ENCODE measurements at places on chromosomes 6 and 20.
A peak's percentile ranks its signal among the peaks of the same experiment; 100 is the strongest.

DNA sequence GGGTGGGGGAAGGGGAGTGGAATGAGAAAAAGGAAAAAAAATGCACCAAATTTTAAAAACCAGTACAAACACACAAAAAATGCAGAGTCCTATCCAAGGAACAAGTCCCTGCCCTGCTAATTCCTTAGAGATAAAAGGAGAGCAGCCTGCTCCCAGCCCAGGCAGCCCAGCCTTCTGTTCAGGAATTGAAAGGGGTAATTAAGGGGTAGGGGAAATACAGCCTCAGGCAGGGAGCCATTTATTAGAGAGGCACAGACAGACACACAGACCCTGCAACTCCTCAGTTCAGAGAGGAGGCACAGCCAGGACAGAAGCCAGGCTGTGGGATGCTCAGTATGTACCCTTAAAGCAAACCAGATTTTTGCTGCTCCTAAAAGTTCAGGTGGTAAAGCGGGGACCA is 137.2 kb downstream of the EYA2 start:
- no peak for DNase-seq

- DNase-seq = peak; percentile 89
Observed at GRCh38 chr20:64161356-64162238, 2.7 kb upstream of the MYT1 start.

DNA sequence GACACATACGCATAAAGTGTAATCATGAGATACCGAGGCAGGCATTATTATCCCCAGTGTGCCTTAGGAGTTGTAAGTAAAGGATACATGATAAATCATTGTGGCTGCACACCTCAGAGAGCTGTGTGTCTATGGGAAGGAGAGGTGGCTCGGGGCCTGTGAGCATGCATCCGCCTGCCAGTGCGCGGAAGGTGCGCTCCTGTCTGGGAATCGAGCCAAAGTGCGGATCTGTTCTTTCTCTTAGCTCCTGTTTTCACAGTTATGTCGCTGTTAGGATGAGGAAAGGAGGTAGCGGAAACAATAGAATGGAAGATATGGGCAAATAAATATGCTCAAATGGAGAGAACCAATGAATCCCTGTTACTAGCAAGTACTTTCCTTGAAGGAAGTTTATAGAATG is 98.0 kb downstream of the ANKRD6 start:
- DNase-seq = no peak

DNA sequence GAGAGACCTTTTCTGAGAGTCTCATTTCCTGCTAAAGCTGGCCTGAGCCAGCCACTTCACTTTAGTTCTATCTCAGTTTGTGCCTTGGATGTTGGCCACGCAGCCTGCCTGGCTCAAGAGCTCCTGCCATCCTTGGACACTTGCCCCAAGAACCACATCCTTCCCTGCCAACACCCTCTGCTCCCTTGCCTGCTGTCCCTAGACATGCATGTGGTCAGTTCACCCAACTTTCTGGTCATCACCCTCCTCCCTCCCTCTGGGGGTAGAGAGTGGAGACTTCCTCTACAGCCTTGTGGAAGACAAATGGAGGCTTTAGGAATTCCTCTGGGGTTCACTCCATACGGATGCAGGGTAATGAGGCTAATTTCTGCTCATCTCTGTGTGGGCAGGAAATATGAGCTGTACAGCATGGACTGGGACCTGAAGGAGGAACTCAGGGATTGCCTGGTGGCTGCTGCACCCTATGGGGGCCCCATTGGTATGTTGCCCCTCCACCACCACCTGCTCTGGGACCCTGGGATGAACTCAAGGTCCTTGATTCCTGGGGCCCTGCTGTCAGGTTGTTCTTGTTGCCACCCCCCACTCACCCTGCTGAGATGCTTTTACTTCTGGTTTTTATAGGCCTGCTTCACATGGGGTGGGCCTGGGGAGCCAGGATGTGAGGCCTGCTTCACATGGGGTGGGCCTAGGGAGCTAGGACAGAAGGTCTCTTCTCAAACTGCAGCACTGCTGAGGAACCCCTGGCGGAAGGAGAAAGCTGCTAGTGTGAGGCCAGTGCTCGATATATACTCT is 13.8 kb upstream of the PTPRA start:
- no peak for DNase-seq

- DNase-seq = no peak
Observed at GRCh38 chr6:84767526-84768201, 3.3 kb upstream of the TBX18 start.

DNA sequence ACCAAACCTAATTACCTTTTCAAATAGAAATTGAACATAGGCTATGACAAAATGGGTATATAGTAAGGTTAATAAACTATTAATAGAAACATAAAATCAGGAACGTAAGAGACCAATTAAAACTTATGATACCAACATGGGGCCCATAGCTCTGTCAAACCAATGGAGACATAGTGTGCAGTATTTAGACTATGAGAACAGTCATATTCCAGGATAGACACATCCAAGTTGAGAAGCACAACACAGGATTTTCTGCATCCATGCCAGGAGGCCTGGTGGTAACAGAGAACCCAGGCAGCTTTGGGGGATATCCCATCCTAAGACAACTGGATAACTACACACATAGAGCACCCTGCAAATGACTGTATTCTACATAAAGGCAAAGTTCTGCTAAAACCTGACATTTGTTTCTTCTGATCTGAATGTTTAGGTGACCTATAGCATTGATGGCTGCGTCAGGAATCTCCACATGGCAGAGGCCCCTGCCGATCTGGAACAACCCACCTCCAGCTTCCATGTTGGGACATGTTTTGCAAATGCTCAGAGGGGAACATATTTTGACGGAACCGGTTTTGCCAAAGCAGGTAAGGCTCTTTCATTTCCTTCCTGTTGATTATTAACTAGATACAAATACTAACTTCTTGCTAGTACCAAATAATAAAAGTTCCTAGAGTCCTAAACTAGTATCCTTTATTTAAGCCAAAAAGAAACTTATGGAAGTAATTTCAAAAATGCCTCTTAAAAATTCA is 202.7 kb downstream of the ARHGAP18 start:
- no peak for DNase-seq

DNA sequence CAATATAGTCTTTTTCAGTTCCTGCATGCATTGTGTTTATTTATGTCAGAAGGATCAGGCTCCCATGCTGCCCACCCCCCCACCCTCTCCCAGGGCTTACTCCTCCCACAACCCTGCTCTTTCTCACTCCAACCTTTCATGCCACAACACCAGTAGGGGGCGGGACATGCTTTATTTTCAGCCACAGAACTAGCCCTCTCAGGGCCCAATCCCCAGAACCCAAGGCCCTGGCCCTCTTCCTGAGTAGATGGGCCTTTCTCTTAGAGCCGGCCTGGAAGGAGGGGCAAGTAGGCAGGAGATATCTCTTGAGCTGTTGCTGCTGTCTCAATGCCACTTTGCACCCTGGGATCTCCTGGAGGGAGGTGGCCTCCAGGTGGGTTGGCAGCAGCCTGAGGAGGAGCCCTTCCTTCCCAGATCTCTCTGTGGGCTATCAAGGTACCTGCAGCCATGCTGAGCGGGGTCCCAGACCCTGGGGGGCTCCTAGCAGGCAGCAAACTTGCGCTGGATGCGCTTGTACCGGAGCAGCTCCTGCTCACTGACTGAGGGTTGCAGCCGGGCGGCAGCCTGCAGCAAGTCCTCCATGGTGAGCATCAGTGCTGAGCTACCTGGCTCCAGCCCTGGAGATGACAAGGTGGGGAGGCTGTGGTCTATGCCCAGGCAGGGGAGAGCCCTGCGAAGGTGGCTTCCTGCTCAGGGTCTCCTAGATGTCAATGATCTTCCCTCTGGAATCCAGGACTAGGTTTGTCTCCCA is 3.5 kb downstream of the GNMT start:
- peak; percentile 47 for DNase-seq

DNA sequence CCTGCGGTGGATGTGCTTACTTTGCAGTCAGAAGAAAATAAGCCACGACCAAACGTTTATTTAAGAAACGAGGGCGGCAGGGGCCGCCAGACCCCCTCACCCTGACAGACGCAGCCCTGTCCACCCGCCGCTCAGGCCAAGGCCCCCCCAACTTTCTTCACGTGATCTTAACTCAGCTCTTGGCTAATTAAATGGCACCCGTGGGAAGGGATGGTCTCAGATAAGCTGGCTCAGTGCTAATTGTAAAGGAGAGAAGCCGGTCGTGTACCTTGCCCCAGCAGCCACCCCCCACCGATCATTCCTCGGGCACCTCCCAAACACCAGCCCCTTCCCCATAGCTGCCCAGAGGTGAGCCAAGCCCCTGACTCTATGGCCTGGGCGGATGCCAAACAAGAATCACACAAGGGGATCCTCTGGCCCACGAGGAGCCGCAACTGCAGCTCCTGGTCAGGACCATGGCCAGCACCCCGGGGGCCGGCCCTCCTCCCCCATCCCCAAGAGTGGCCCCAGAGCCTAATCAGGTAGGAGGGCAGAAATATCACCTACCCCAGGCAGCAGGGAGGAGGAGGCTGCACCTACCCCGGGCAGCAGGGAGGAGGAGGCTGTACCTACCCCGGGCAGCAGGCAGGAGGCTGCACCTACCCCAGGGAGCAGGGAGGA is 11.2 kb downstream of the KCNQ2 start:
- peak; percentile 79 for DNase-seq

All from HuH-7.5 (cell line).